ENCODE measurements at places on chromosomes 4 and X. TPM values are rescaled to one million over a fixed set of nuclear protein-coding genes. Genes with fewer than 3 reads are reported as not detected.

- peaks cover 17% of the 10 kb centered on the region for H3K36me3 ChIP-seq
- no peaks in the 10 kb centered on the region for H3K4me1 ChIP-seq
- H3K27ac ChIP-seq = no peak overlapping the region
- DNase-seq = no peak
- no peaks in the 10 kb centered on the region for H3K27me3 ChIP-seq
Observed at GRCh38 chrX:40694802-40695201, 40.5 kb downstream of the MED14 start.

DNA sequence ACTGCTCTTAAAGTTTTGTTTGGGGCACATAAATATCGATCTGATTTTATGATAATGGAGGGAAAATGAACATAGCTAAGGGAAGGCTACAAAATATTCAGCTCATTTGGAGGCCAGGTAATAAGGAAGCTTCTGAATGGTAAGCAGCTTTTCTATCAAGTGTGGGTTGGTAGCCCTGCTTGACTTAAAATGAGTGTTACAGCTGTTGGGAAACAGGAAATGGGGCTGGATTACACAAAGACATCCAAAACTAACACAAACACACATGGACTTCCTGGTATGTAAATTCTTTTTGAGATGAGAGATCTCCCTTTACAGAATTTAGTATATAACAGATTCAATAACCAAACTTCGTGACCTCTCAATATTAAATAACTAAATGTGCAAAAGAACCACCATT is 58.0 kb downstream of the FGF16 start:
- no peaks in the 10 kb centered on the region for H3K27me3 ChIP-seq
- DNase-seq = no peak
- H3K4me1 ChIP-seq = no peaks in the 10 kb centered on the region
- peaks cover 8% of the 10 kb centered on the region for H3K36me3 ChIP-seq

GRCh38 chr4:169070071-169070894 is 60.2 kb upstream of the CBR4 start:
- H3K4me3 ChIP-seq = no peak overlapping the region
- no peak for DNase-seq
- H3K4me1 ChIP-seq = no peaks in the 10 kb centered on the region
- H3K36me3 ChIP-seq = no peaks in the 10 kb centered on the region

DNA sequence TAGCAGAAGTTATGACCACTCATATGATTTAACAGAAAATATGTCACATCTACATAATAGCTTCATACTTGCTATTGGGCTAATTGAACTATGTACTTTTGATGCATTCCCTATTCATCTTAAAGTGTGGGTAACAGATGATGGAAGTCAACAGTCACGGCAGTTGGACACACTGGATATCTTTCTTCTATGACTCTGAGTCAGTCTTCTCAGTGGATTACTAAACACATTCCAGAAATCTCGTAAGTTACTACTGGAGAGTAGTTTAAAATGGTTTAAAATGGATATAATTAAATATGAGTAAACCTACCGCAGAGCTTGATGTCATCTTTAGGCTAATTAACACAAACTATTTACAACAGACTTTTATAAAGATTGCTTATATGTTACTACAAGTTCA is 30.1 kb upstream of the CFAP299 start:
- H3K27me3 ChIP-seq = no peaks in the 10 kb centered on the region
- DNase-seq = no peak
- no peaks in the 10 kb centered on the region for H3K4me1 ChIP-seq
- H3K27ac ChIP-seq = no peak overlapping the region
- no peak overlapping the region for H3K4me3 ChIP-seq

- DNase-seq = no peak
- no peaks in the 10 kb centered on the region for H3K27me3 ChIP-seq
- no peaks in the 10 kb centered on the region for H3K36me3 ChIP-seq
- no peak overlapping the region for H3K4me3 ChIP-seq
- H3K4me1 ChIP-seq = no peaks in the 10 kb centered on the region
Observed at GRCh38 chr4:57200799-57201327, 90.7 kb upstream of the IGFBP7 start.

GRCh38 chr4:169625886-169626285 is 5.5 kb downstream of the CLCN3 start:
- H3K27me3 ChIP-seq = no peaks in the 10 kb centered on the region
- H3K4me3 ChIP-seq = no peak overlapping the region
- no peaks in the 10 kb centered on the region for H3K36me3 ChIP-seq
- peaks cover 43% of the 10 kb centered on the region for H3K4me1 ChIP-seq

DNA sequence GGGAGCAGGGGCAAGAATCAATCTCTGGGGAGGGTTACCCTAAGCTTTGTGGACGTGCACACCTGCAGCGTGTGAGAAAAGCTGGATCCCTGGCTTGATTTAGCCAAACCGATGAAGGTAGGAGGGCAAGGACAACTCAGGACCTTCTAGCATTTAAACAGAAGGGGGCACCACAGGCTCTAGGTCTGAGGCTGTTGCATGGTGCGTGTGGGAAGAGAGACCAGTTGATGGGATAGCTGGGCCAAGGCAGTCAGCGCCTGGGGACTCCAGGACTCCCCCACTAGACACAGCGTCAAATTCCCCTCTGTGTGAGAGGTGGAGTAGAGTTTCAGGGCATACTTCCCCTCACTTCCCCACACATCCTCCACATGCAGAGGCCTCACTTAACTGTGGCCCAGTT is 4.3 kb downstream of the GABRQ start:
- H3K4me1 ChIP-seq = no peaks in the 10 kb centered on the region
- peaks cover 5% of the 10 kb centered on the region for H3K27me3 ChIP-seq
- DNase-seq = no peak

DNA sequence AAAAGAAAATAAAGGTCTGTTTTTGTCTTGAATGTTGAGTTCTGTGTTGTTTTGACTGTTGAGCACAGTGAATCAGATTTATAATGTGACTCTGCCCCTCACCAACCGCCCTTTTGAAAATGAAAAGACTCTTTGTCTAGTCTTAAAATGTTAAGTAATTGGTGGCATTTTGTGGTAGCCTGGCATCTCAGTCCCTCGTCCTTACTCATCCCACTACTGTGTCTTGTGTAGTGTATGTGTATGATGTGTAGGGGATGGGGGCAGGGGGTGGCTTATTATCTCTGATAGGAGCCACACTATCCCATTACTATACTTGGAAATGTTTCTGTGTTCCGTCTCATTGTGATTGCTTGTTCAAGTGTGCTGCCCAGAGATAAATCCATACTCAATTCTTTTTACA is 12.2 kb downstream of the KLHL34 start:
- no peak for DNase-seq
- no peaks in the 10 kb centered on the region for H3K36me3 ChIP-seq
- no peak overlapping the region for H3K27ac ChIP-seq
- no peaks in the 10 kb centered on the region for H3K4me1 ChIP-seq

GRCh38 chr4:169311643-169312365 is 41.0 kb upstream of the SH3RF1 start:
- no peak overlapping the region for H3K4me3 ChIP-seq
- DNase-seq = no peak
- H3K27me3 ChIP-seq = no peaks in the 10 kb centered on the region
- H3K36me3 ChIP-seq = no peaks in the 10 kb centered on the region

DNA sequence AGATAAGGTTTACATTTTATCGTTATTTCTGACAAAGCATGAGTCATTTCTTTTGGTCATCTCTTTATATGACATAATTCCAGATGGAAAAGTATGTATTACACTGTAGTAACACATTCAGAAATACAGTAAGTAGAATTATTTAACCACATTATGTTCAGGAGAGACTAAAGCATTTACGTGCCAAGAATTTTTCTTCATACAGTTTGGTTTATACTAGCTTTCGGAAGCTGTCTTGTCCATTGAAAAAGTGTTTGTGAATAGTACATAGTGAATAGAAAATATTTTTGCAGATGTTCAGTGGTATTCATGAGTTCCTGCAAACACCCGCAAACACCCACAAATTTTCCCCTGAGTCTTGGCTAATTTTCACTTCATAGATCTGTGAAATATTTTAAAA is 1033.0 kb upstream of the INTU start:
- H3K27ac ChIP-seq = no peak overlapping the region
- no peaks in the 10 kb centered on the region for H3K36me3 ChIP-seq
- peaks cover 5% of the 10 kb centered on the region for H3K4me1 ChIP-seq
- H3K27me3 ChIP-seq = no peaks in the 10 kb centered on the region

DNA sequence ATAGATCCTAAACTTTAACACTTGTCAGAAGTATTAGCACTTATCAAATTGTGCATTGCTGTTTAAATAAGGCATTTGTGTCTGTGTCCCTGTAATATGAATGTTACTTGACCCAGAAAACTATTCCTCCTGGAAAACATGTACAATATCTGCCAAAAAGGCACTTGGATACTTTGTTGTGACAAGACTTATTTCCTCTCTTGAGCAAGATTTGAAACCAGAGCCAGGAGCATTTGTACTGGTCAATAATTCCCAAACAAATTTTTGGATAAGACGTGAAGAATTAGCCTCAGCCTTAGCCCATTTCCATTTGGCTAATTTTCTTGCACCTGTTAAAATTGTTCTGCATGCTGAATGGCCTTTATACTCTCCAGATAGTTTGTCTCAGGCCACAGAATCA is 176.3 kb upstream of the GK2 start:
- no peak overlapping the region for H3K27ac ChIP-seq
- no peak for DNase-seq
- H3K27me3 ChIP-seq = no peaks in the 10 kb centered on the region
- H3K4me1 ChIP-seq = peaks cover 7% of the 10 kb centered on the region
- no peak overlapping the region for H3K4me3 ChIP-seq

DNA sequence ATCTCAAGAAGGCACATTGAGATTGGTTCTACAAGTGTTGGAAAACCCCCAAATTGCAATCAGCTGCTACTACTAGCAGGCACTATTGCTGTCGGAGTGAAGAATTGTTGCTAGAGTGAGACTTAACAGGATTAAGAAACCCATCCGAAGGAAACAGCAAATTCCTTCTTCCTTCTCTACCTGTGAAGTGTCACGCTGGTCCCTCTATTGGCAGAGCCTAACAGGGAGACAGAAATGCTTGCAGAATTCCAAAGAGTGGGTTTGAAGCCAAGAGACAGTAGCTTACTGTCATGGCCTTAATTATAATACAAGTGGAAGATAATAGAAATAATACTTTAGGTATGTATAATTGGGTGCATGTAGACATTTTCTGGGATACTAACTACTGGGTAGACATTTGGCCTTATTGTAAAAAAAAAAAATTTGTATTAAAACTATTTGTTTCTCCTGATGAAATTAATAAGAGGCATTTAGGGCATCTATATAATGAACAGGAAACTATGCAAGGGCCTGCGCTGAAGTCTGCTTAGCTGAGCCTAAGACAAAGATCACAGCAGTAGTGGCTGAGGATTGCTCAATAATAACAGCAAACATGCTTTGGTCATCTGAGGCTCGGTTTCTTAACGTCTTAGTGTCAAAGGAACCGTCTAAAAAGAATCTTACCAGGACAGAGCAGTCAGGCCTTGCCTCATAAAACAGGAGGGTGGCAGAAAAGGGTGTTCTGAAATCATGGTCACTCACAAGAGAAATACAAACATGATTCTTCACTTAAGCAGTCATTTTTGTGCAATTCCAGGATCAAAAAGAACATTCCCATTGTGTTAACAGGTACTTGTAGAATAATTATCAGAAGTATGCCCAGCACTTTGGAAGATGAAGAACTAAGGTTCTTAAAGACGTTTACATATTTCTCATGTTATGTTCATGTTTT is 40.8 kb downstream of the FAM241A start:
- no peak for DNase-seq
- H3K27me3 ChIP-seq = no peaks in the 10 kb centered on the region
- H3K27ac ChIP-seq = no peak overlapping the region
- H3K4me3 ChIP-seq = no peak overlapping the region
- H3K36me3 ChIP-seq = peaks cover 11% of the 10 kb centered on the region

DNA sequence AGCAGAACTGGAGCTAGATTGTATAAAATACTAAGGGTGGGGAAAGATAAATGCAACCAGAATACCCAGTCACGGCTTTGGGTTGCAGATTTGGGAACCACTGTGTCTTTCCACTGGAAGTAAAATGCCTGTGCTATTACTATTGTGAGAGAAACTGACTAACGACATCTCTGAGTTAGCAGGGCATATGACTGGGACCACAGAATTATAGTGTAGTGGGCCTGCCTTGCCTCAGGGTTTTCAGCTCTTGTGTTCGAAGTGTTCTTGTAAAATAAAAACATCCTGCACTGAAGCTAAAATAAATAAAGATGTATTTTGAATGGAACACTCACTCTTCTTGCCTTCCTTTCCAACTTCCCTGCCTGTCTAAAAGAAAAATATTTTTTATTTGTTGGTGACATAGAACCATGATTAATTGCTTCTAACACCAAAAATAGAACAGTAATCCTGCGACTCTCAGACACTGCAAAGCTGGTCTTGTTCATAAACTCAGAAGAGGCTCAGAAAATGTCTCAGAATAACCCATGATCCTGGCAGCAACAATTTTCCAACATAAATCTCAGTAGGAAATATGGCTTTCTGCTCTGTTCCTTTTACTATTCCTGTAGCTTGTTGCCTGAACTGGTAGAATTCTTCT is 104.2 kb downstream of the FAM47B start:
- DNase-seq = no peak
- no peaks in the 10 kb centered on the region for H3K36me3 ChIP-seq
- no peak overlapping the region for H3K4me3 ChIP-seq
- H3K4me1 ChIP-seq = no peaks in the 10 kb centered on the region

DNA sequence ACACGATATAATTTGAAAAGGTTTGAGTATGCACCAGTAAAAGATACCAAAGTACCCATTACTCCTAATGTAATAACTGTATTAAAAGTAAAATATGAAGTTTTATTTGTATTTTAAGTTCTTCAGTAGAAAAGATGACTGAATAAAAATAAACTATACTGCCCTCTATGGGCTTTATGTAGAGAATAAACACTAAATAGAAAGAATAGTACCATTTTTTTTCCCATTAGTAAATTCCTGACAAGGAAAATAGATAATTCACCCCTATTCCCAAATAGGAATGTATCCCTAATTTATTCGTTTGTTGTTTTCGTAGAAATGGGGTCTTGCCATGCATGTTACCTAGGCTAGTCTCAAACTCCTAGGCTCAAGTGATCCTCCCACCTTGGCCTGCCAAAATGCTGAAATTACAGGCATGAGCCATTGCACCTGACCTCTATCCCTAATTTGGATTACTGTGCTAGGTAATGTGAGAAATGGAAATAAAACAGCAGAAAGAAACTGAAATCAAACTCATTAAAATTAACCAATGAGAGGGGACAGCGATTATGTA is 73.6 kb upstream of the COX18 start:
- DNase-seq = no peak
- no peak overlapping the region for H3K27ac ChIP-seq
- H3K4me3 ChIP-seq = no peak overlapping the region

DNA sequence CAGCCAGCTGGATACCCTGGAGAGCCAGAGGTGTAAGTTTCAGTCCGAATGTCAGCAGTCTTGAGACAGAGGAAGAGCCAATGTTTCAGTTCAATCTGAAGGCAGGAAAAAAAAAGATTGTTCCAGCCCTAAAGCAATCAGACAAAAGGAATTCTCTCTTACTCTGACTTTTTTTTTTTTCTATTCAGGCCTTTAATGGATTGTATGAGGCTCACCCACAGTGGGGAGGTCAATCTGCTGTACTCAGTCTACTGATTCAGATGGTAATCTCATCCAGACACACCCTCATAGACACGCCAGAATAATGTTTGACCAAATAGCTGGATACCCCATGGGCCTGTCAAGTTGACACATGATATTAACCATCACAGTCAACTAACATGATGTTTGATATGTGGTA is 51.9 kb downstream of the TEX13A start:
- no peak for DNase-seq
- H3K27ac ChIP-seq = no peak overlapping the region
- H3K27me3 ChIP-seq = no peaks in the 10 kb centered on the region
- no peaks in the 10 kb centered on the region for H3K4me1 ChIP-seq
- H3K4me3 ChIP-seq = no peak overlapping the region
- H3K36me3 ChIP-seq = no peaks in the 10 kb centered on the region

Gene DCAF8L2
- not detected for total RNA-seq

Gene OFD1
- 8.1 TPM for total RNA-seq

Gene BMPR1B
- total RNA-seq = 0.82 TPM

Gene POU3F4
- not detected for total RNA-seq

Gene SPINK2
- total RNA-seq = 0.93 TPM

Gene TCP11X2
- not detected for total RNA-seq

Gene MXRA5
- total RNA-seq = 1.2 TPM

Gene ART3
- 139 TPM for total RNA-seq
